ENCODE measurements at places on chromosomes 7 and 10.
A peak's percentile ranks its signal among the peaks of the same experiment; 100 is the strongest.

DNA sequence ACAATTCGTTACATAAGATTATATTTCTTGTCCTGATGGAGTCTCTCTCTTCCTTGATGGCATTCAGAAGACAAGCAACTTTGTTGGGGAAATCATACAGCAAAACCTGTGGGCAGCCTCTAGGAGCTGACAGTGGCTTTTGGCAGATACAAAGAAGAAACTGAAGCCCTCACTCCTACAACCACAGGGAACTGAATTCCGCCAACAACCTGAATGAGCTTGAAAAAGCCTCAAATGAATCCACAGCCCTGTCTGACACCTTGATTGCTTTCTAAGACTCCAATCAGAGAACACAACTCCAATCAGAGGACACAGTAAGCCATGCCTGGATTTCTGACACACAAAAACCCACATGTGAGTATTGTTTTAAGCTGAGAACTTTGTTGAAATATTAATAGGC lies 576.8 kb upstream of the LRRTM3 start:
- DNase-seq: no peak

GRCh38 chr7:149310113-149310836 lies 48.3 kb downstream of the ZNF783 start:
- DNase-seq: no peak

DNA sequence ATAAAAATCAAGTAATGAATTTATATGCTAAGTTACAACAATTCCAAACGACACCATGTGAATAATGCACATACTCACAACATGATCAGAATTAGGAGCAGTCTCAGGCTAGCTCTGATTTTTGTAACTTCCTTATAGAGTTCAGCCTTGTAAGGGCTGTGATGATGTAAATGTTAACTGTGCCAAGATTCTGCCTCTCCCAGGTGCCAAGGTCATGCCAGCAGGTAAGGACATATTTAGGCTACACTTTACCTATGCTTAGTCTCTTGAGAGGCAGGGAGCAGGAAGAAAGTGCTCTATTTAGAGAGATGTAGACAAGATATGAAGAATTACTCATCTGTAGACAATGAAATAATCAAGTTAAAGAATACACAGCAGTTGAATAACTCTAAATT lies 53.6 kb upstream of the AGR3 start:
- DNase-seq: no peak

- no peak for DNase-seq
These were observed 12.9 kb downstream of the ZNF800 start for GRCh38 chr7:127379642-127380041.

DNA sequence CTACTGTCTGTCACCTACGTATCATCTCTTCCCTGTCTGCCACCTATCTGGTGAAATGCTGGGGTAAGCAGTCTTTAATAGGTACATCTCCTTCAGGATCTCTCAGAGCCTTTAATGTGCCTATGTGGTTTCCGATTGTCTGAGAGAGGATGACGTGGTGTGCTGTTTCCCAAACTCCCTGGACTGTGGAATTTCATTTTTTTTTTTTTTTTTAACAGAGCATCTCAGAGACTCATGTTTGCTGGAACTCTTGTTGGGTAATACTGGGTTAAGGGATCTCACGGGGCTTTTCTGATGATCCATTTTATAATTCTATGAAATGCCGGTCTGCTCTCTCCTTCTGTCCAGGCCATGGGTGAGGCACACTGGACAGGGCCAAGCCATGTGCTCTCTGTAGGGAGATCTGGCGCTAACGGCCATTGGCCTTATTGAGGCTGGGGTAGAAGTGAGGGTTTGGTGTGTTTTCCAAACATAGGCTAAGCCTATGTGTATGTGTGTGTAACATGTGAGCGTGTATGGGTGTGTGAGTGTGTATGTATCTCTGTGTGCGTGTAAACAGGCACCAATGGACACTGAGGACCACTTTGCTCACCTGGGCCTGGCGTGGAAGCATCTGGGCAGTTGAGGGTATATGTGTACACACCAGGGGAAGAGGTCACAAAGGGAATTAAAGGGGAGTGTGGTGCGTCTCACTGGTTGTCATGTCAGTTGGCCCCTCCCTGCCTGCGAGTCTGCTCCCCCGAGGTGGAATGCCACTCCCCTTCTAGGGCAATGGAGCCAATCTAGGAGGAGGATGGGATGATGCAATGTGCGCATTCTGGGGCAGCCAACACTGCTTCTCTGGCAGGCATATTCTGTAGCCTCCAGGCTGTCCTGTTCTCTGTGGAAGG lies 7.8 kb downstream of the ADRA2A start:
- no peak for DNase-seq

- DNase-seq: peak; percentile 59
These were observed 143.8 kb upstream of the TMEM106B start for GRCh38 chr7:12067156-12067831.

DNA sequence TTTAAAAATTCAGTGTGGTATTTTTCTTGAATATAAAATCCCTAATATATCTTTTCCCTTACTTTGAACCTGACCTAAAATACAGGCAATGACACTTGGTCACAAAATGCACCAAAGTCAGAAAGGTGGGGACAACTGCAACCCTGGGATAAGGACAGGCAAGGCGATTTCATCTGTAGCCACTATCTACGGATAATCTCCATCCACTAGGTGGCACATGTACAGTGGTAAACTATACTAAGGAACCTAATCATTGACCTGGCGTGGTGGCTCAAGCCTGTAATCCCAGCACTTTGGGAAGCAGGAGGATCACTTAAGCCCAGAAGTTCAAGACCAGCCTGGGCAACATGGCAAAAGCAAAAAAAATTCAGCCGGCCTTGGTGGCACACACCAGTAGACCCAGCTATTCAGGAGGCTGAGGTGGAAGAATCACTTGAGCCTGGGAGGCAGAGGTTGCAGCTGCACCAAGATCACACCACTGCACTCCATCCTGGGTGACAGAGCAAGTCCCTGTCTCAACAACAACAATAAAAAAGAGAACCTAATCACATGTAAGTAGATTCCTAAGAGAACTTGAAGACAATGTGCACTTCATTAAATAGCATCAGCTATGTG lies 98.9 kb downstream of the KMT2C start:
- peak; percentile 58 for DNase-seq

- peak; percentile 57 for DNase-seq
These were observed 1301.5 kb upstream of the SORCS1 start for GRCh38 chr10:108465871-108466641.

Data from WERI-Rb-1 (cell line).